ENCODE measurements at places on chromosomes 2 and 18.

DNA sequence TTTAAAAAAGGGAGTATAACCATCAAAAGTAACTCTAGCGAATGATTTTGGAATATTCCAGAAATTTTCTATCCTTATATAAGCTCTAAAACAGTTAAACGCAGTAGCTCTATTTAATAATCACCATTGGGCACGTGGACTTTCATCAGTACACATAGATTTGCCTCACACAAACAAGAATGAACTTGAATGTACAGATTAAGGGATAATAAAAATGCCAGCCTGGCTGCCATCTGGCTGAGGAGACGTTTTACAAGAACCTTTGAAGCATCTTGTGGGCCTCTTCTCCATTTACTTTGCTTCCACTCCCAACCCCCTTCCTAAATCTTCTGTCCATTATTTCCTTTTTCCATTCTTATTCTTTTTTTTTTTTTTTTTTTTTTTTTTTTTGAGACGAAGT, 47.2 kb downstream of the AGAP1 start:
- DNase-seq = no peak

DNA sequence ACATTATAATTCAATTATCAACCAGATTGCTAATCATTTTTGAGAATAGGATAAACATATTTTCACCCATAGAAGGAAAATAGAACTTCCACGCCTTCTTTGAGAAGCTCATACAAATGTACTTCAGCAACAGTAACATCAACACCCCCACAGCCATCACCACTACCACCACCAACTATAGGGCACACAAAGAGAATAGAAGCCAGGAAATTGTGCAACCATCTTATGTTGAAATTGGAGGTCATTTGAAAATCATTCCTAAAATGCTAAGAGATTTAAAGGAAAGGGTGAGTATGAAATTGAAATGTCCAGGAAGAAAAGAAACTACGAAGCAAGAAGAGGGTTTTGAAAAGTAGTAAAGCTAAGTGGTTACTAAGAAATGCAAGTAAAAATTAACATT, 563.4 kb downstream of the ZNF804A start:
- DNase-seq = no peak

DNA sequence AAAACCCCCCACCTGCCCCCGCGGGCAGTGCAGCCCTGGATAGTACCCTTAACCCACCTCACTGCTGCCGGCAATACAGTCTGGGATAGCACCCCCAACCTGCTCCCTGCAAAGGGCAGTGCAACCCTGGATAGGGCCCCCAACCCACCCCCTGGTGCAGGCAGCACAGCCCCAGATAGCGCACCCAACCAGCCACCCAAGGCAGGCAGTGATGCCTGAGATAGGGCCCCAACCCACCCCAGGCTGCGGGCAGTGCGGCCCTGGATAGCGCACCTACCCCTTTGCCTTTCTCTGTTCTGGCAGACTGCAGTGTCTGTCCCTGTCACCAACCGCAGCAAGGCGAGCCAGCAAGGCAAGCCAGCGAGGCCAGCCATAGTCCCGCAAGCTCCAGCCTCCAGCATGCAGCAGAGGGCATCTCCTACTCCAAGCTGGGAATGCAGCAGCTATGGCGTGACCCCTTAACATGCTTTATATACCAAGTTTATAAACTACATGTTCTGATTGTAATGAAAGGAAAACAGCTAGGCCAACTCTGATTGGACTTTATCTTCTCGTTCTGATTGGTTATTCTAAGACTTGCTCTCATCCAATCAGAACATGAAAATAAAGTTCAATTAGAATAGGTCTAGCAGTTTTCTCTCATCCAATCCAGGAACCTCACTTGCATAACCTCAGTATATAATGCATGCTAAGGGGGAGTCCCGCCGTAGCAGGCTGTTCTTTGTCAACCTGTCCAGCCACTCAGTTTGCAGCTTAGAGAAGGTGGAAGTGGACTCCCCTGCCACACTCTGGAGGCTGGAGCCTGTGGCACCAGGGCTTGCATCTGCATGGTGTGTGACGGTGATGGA, 34.1 kb upstream of the ANKRD62 start:
- no peak for DNase-seq

GRCh38 chr2:60510713-60511112, 42.7 kb downstream of the BCL11A start:
- no peak for DNase-seq

DNA sequence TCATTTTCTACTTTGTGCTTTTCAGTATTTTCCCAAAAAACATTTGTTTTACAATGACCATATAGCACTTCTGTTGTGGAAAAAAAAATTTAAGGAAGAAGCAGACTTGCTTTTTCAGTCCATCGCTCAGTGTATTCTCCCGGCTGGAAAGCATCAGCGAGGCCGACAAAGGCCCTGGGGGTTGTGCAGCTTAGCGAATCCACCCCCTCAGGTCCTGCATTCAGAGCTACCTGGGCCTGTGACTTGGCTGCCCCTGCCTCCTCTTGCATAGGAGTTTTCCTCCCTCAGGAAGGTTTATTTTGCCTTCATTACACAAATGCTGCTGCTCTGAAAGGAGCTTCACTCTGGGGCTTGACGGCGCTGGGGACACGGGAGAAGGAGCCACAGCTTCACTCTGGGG, 244.4 kb upstream of the MGAT5 start:
- no peak for DNase-seq

DNA sequence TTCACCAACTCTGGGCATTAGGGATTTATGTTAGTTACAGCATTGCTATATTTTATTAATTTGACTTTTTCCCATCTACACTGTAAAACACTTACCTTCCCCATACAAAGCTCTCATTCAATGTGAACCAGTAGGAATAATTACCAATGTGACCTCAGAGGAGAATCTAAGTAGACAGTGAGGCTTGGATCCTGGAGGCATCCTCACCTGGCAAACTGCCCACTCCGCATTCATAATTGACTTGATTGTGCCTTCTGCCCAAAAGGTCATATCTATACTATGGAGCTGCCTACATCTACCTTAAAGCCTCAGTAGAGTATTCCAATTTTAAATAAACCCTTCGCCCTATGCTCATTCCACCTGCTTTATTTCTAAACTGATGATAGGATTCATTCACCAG, 45.4 kb upstream of the SCN1A start:
- no peak for DNase-seq

GRCh38 chr2:102983786-102984185, 222.0 kb downstream of the TMEM182 start:
- DNase-seq = no peak

DNA sequence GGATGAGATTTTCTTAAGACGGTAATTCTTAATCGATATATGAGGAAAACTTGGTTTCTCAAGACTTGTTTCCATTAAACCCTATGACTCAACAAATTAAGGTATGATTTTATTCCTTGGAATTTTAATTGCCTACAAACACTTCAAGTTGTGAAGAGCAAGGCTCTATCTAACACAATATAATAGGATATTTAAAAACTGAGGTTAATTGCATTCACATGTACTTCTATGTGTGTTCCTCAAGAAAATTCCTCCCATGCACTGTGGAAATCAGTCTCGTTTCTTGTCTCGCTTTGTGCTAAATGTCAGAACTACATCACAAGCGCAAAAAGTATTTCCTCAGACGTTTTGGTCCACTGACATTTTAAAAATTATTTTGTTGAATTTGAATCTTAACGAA, 109.6 kb upstream of the UNC80 start:
- no peak for DNase-seq

- DNase-seq = no peak
Measured at GRCh38 chr2:153169609-153170008, 309.0 kb downstream of the RPRM start.
